ENCODE measurements at places on chromosomes 1 and 21. TPM values are rescaled to one million over a fixed set of nuclear protein-coding genes. Genes with fewer than 3 reads are reported as not detected.
A peak's percentile ranks its signal among the peaks of the same experiment; 100 is the strongest.

DNA sequence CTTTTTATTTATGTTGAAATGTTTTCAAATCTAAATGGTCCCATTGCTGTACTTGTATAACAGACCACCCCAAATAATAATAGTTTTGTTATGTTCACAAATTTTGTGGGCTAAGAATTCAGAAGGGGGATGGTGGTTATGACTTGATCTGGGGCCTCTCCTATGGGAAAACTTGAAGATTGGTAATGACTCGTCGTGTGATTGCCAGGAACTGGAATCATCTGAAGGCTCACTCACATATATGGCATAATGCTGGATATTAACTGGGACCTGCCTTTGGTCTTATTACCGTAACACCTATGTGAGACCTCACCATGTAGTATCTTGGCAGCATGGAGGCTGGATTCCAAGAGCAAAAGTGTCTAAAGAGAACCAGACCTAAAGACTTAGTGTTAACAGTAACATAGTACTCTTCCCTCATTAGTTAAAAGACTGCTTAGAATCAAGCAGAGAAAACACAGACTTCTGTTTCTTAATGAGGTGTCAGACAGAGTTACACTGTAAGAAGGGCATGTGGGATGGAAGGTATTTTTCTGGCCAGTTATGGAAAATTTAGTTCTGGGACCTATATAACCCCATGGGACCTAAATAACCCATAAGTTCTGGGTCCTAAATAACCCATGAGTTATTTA, 11.9 kb downstream of the LYPLAL1 start:
- no peaks in the 10 kb centered on the region for H3K27me3 ChIP-seq
- peaks cover 26% of the 10 kb centered on the region for H3K4me1 ChIP-seq
- no peak overlapping the region for H3K4me3 ChIP-seq
- DNase-seq, result no peak
- no peak overlapping the region for H3K27ac ChIP-seq

DNA sequence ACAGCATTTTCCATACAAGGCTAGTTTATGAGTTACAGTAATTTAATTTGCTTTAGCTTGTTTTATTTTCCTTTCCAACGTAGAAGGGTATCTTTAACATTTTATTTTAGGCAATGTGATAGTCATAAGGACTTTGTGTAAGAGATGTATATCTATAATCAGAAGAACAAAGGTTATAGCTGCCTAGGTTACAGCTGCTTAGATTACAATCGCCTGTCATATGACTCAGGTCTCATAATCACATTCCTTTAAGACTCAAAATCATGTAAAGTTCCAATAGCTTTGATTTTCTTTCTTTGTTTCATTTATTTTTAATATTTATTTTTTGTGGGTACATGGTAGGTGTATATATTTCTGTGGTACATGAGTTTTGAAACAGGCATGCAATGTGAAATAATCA, 37.8 kb upstream of the COP1 start:
- H3K36me3 ChIP-seq, result no peaks in the 10 kb centered on the region
- no peak for DNase-seq
- no peaks in the 10 kb centered on the region for H3K4me1 ChIP-seq
- no peak overlapping the region for H3K27ac ChIP-seq

- H3K27me3 ChIP-seq, result no peaks in the 10 kb centered on the region
- no peaks in the 10 kb centered on the region for H3K36me3 ChIP-seq
- H3K4me1 ChIP-seq, result peaks cover 25% of the 10 kb centered on the region
These were observed 2.8 kb downstream of the MYOM3 start for GRCh38 chr1:24109166-24109483.

- H3K36me3 ChIP-seq, result no peaks in the 10 kb centered on the region
- H3K27ac ChIP-seq, result peak within 1 kb of the TSS; percentile 87
- DNase-seq, result no peak
- peaks cover 39% of the 10 kb centered on the region for H3K4me1 ChIP-seq
- H3K27me3 ChIP-seq, result no peaks in the 10 kb centered on the region
- no peak within 1 kb of the TSS for H3K4me3 ChIP-seq
These were observed at the start of gene KISS1 for GRCh38 chr1:204196068-204196795. KISS1 (minus strand) TSS chr1:204196491; CDS start chr1:204192876, 3,615 bp downstream.

GRCh38 chr1:30680429-30680828, 43.0 kb downstream of the MATN1 start:
- no peaks in the 10 kb centered on the region for H3K4me1 ChIP-seq
- H3K36me3 ChIP-seq, result no peaks in the 10 kb centered on the region
- no peak overlapping the region for H3K27ac ChIP-seq
- no peak overlapping the region for H3K4me3 ChIP-seq
- no peak for DNase-seq
- peaks cover 19% of the 10 kb centered on the region for H3K27me3 ChIP-seq

The KRTAP13-2 gene
- total RNA-seq, result not detected
